Aorta (tissue), 5 donors: ENCODE measurements at places on chromosomes 4 and X. TPM values are rescaled to one million over a fixed set of nuclear protein-coding genes. Genes with fewer than 3 reads are reported as not detected.

The LANCL3 gene
- polyA plus RNA-seq: 0.38 TPM

The ANXA3 gene
- polyA plus RNA-seq: 5.0 TPM

The SGCB gene
- 35.9 TPM for polyA plus RNA-seq

The RCHY1 gene
- 19.9 TPM for polyA plus RNA-seq

The ENAM gene
- polyA plus RNA-seq: not detected

The IGFBP7 gene
- polyA plus RNA-seq: 2,886 TPM

The SLC4A4 gene
- 0.13 TPM for polyA plus RNA-seq

The SH3RF1 gene
- 8.8 TPM for polyA plus RNA-seq

The GAGE1 gene
- polyA plus RNA-seq: not detected

The ZCCHC18 gene
- polyA plus RNA-seq: 2.3 TPM

The ANXA10 gene
- 0.82 TPM for polyA plus RNA-seq

The RGN gene
- 56.9 TPM for polyA plus RNA-seq

The F8A1 gene
- polyA plus RNA-seq: 15.5 TPM
